ENCODE measurements at places on chromosomes 16 and 17.
A peak's percentile ranks its signal among the peaks of the same experiment; 100 is the strongest.

DNA sequence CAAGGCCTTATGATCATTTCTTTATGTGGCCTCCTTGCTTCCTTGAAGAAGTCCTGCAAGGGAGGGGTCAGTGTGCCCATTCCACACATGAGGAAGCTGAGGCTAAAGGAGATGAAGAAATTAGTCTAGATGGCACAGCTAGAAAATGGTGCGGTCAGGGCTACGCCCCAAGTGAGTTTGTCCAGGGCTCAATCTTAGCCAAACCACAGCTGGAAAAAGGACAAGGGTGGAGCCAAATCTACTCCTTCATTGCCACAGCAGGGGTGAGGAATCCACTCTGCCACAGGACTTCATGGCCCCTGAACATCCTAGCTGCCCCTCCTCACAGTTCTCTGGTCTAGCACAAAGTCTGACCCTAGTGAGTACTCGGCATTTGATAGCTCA lies 16.2 kb downstream of the BEAN1 start:
- peak; percentile 65 for DNase-seq

- peak; percentile 42 for DNase-seq
Measured at GRCh38 chr16:80122115-80122514, 418.7 kb upstream of the DYNLRB2 start.

DNA sequence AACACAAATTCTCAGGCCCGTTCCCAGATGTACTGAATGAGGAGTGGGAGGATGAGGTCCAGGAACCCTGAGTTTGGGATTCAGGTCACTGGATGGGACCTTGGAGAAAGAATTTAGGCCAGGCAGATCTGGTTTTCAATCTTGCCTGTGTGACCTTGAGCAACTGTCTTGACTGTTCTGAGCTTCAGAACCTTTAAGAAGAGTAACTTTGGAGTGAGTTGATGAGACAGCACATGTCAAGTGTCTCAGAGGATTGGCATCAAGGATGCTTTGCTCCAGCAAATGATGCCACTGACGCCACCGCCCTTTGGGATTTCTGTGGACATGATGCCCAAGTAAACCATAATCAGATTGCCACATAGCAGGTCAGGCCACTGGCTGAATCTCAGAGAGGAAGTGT lies 56.2 kb upstream of the DNAJA2 start:
- no peak for DNase-seq

DNA sequence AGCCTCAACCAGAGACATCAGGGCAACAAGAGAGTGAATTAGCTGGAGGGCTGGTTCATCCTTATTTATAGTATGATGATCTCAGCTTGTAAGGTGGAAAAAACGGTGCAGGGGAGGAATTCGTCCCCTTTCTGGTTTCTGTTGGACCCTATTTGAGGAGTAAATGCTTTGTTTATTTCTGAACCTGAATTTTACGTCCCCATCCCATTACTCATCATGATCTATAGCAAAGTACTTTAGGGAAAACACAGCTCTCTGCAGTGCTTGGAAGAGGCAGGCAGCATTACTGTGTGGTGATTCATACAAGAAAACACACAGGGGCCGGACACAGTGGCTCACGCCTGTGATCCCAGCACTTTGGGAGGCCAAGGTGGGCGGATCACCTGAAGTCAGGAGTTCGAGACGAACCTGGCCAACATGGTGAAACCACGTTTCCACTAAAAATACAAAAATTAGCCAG lies 8.0 kb upstream of the VAT1L start:
- DNase-seq, result peak; percentile 86

DNA sequence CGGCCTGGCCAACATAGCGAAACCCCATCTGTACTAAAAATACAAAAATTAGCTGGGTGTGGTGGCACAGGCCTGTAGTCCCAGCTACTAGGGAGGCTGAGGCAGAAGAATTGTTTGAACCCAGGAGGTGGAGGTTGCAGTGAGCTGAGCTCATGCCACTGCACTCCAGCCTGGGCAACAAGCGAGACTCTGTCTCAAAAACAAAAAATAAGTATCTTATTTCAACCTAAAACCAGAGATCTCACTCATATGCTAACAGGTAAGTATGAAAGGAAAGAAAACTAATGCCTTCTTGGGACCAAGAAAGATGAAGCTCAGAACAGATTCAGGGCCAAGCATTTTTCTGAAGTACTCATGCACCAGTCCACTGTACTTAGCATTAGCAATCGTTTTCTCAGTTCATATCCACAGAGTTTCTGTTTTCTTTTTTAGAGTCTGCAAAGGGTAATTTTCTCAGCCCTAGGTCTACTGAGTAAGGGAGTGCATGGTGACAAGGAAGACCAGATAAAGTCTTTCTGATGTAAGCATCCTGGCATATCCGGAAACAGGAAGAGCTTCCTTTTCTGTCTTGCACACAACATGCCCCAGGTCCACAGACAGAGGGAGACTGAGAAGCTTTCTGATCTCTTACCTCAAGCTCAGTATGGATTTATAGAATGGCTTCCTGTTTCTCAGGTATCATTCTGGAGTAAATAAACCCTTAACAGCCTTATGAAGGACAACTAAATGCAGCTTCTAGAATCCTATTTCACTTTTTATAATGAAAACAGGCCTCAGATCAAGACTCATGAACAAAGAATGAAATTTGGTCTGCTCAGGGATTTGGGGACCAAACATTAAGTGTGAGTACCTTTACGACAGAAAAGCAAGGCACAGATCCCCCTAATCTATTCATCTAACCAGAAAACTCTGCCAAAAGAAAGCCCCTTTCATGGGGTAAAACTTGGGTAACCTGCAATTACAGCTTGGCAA lies 38.7 kb upstream of the FOXJ1 start:
- DNase-seq, result peak; percentile 28
